ENCODE measurements at places on chromosomes 7 and 10.

DNA sequence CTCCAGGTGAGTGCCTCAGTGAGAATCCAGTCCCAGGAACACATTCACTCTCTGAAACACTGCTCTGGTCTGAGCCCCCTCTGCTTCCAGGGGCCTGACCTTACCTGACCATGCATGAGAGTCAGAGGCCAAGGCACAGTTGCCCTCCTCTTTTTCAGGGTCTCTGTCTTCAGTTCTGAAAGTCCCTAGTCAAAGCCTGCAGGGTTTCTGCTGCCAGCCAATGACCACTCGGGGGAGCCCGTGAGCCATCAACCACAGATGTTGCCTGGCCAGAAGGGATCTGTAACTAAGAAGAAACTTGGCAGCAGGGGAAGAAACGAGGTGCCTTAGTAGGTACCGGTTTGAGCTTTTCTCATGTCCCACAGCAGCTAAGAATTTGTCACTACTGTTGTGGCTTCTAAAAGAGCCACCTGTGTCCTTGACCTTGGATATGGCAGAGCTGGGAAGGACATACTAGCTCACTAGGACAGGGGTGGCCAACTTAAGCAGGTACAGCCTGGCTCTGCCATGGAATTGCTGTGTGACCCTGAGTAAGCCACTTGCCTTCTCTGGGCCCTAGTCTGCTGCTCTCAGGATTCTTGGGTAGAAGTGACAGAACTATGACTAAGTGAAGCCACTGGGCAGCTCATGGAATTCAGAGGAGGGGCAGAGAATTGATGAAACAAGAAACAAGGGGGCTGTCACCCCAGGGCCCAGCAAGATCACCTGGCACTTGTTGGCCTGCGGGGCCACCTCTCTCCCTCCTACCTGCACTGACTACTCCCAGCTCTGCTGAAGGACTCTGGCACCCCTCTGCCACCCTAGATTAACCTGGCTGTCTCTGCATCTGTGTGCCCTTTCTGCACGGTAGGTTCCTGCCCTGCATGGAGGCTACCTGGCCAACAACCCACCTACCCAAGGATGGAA, 83.8 kb upstream of the GPR26 start:
- DNase-seq = peak; percentile 24

DNA sequence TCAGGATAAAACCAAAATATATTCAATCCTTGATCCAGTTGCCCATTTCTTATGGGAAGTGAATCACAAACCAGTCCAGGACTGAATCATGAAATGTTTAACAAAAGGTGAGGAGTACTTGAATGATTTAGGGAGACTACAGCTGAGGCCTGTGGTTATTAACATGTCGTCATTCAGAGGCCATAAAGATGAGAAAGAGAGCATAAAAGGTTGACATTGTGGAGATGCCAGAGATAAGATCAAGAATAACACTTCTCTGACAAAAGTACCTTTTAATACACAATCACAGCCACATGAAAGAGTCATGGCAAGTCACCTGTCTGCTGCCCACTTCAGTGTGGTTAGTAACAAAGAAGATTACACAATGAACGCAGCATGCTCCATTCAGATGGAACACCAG, 1195.7 kb upstream of the SORCS1 start:
- DNase-seq = no peak

- DNase-seq = no peak
Observed at GRCh38 chr10:113648478-113648877, 15.4 kb downstream of the NRAP start.

DNA sequence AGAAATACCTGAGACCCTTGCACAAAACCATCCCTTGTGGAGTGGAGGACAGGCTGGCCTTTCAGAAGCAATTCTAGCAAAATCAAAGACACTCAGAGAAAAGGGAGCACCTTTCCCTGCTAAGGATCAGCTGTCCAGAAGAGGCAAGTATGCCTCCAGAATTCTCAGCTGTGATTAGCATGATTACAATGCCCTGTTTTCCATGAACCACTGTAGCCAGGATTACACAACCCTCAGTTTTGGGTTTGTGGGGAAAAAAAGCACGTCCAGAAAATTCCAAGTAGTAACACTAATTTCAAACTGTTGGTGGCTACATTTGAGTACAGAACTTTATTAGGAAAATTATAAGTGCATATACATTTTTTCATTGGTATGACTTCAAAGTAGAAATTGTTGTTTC, 15.0 kb downstream of the CXCL12 start:
- no peak for DNase-seq

DNA sequence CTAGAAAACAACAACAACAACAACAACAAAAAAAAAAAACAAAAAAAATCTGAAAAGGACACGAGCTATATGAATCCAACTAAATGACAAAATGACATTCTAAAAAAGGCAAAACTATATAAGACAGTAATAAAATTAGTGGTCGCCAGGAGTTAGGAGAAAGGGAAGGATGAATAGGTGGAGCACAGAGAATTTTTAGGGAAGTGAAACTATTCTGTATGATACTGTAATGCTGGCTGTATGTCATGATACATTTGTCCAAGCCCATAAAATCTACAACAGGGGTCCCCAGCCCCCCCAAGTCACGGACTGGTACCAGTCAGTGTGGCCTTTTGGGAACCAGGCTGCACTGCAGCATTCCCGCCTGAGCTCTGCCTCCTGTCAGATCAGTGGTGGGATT, 2.8 kb upstream of the PUS7 start:
- no peak for DNase-seq

DNA sequence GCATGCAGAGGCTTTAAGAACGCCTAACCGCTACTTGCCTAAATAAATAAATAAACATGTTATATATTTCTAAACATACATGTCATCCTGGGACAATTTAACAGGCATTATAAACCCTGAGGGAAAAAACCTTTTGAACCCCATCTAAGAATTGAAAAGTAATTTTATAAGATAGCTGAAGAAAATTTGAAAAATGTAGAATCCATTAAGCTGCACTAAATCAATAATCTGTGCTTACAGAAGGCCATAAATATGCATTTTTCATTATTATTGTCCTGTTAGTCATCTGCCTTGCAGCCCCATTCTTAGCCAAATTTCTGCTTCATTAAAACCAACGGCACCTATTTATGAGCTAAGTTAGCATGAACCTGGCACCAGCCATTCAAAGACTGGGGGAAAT, 24.2 kb downstream of the LYZL1 start:
- DNase-seq = no peak

GRCh38 chr10:97822261-97822687, 27.4 kb upstream of the GOLGA7B start:
- no peak for DNase-seq

DNA sequence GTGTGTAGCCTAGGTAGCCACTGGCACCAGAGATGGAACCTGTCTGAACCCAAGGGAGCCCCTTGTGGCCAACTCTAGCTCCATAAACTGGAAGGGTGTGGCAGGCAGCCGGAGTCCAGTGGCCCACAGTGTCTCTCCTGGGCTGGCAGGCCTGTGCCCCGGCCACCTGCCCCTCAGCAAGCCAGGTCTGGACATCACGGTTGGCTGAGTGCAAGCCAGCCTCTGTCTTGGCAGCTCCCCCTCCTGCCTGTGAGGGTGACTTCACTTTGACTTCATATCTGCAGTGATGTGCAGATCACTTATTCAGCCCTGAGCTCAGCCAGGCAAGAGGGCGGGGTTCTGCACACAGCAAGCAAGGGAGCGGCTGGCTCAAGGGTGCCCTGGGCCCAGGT, 1.3 kb upstream of the RET start:
- no peak for DNase-seq

DNA sequence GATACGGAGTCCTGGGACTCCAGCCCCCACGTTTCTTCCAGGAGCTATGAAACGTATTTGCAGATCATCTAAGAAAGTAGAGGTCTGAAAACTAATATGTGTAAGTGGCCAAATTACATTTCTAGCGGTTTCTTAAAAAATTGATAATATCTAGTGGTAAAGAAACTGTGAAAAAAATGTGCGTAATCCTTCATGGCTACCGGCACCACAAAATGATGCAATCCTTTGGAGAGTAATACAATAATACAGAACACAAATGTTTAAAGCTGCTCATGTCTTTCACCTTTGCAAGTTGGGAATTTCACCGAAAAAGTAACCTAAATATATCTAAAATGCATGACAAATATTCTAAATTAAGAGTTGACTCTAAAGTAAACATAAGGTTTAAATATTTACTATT, 742.1 kb downstream of the GRID1 start:
- no peak for DNase-seq

DNA sequence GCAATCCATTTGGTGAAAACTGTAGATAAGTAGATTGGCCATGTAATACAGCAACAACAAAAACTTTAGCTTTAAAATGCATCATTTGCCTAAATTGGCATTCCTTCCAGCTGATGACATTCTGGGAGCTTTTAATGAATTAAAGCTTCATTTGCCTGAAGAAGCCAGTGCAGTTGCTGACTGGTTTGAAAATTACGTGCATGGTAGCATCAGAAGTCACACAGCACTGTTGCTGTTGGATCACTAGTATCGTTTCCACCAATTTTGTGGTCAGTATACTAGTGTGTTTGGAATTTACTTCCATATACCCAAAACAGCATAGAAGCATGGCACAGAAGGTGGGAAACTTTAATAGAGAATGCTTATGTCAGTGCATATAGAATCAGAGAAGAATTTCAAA, 194.9 kb downstream of the ETV1 start:
- no peak for DNase-seq

DNA sequence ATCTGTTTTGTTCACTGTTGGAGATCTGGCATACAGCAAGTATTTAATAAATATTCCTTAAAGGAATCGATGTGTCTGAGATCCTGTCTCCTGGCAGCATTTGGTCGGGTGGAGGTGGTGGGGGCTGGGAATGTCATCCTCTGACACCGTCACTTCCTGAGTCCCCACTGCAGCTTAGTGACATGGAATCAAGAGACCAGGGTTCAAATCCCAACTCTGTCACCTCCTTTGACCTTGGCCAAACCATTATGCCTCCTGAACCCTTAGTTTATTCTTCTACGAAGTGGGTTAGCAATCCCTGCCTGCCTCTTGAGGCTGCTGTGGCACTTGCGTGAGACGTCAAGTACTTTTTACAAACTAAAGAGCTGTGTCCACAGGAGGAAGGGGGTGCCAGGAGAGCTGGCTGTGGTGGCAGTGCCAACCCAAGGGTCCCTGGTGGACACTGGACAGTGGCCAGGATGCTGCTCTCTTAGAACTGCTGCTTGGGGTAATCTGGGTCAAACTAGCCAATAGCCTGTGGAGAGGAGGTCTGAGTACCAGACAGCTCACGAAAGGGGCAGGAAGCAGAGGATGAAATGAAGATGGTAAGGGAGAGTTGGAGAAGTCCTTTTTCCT, 8.0 kb upstream of the ZMIZ1 start:
- no peak for DNase-seq

GRCh38 chr10:17025444-17026295, 103.9 kb downstream of the CUBN start:
- DNase-seq = peak; percentile 41

- DNase-seq = no peak
Observed at GRCh38 chr10:29862923-29863614, 196.3 kb downstream of the JCAD start.

GRCh38 chr10:24706479-24707118, 17.1 kb downstream of the ARHGAP21 start:
- no peak for DNase-seq

- DNase-seq = no peak
Observed at GRCh38 chr10:117441812-117442443, 66.7 kb upstream of the PDZD8 start.

DNA sequence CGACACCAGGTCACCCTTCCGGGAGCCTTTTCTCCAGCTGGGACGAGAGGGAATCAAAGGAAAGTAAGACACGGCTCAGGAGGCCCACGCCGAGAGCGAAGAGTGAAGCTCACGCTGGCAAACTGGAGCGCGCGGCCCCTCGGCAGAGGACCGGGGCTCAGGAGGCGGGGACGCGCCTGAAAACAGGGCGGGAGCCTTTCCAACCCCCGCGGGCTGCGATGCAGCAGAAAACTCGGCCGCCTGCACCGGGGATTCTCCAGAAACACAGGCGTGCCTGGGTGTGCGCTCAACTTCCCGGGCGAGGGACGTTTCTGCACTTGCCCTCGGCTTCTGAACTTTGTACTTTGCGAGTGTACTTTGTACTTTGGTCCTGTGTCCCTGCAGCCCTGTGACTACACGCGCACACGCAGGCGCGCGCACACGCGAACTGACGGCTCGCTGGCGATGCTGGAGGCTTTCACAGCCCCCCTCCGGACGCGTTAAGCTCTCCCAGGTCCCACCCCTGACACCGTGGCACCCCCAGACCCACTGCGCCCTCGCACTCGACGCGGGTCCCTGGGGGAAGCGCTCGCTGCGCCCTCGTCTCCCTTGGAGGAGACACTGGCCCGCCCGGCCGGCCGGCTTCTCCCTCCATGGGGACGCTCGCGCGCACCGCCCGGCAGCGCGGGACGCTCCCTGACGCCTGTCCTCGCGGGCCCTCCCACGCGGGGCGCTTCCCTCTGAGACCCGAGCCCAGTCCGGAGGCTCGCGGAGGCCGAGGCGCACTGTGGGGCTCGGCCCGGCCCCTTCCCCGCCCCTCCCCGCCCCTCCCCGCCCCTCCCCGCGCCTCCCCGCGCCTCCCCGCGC, 588 bp upstream of the PAOX start:
- DNase-seq = peak; percentile 40

- DNase-seq = no peak
Observed at GRCh38 chr7:50648570-50649169, 83.5 kb upstream of the DDC start.

- no peak for DNase-seq
Observed at GRCh38 chr10:88291289-88292184, 291.6 kb downstream of the RNLS start.

DNA sequence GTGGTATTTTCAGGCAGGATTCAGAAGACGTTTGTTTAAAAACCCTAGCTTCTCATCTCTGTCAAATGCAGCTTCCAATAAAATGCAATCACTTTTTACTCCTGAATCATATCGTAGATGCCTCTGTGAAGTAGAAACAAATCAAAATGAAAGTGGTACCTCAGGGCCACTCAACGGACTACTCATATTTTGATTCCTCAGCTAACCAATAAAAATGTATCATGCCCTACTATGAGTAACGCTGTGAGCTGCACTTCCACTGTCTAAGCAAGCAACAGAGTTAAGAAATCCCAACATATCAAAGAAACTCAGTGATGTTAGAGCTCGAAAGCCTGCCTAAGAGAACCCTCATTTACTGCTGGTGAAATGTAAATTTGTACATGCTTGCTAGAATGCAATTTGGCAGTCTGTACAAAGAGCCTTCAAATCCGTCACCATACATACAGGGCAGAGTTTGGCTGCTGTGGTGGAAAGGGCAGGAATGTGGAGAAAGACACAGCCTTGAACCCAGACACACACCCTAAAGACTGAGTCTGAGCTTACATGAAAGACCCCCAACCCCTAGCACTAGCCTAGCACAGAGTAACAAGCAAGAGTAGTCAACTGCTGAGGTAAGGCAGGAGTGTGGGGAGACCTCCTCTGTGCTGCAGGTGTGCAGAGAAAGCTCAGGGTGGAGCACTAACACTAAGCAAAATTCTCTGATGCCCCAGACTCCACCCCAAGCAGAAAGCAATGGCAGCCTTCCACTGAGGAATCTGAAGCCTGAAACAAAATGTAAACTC, 151.5 kb downstream of the ANK3 start:
- DNase-seq = no peak

DNA sequence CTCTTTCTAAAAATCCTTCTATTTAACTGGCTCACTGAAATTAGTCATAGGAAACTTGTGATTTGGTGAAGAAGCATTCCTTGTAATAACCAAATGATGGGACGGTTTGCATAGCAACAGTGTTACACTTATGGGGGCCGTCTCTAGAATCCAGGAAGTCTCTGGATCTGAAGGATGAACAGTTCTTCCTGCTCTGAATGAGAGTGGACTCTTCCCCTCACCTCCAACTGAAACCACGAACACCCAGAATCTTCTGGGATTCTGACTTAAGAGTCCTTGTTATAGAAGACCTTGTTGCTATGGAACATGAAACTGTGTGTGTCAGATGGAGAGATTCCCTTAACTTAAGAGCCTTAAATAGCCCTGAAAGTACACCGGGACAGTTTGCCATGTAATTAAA, 23.2 kb downstream of the NOLC1 start:
- no peak for DNase-seq
